ENCODE measurements at places on chromosomes 13 and 19.

DNA sequence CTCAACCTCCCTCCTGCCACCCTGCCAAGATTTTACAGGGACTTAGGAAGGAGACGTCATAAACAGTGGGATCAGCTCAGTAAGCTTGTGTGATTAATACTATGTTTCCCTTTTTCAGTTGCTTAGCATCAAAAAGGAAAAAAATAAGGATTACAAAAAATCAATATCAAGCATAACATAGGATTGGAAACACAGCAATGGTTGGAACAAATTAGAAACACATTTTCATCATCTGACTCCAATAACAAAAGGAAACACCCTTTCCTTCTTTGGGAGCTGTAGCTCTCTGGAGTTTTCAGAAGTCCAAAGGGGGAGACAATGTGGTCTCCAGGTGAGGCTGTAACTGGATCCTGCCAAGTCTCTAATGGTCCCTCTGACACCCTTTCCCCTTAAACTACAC is 233.4 kb downstream of the B3GLCT start:
- DNase-seq = no peak

DNA sequence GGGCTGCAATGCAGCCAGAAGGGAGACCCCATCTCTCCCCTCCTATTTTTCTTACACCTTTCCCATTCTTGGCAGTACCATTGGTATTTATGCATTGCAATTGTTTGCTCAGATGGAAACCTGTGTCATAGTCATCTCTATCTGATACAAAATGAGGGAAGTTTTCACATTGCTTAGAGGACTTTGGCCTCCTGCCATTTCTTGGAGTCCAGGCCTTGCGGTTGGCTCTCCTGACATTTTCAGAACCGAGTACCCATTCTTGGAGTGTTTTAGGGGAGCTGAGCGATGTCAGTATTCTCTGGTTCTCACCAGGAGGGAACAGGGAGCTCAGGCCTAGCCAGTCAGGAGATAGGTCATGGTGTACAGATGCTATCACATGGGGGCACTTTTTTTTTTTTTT is 1.5 kb downstream of the SIN3B start:
- DNase-seq = no peak

- DNase-seq = no peak
Observed at GRCh38 chr13:91185294-91185863, 162.1 kb upstream of the MIR17HG start.

DNA sequence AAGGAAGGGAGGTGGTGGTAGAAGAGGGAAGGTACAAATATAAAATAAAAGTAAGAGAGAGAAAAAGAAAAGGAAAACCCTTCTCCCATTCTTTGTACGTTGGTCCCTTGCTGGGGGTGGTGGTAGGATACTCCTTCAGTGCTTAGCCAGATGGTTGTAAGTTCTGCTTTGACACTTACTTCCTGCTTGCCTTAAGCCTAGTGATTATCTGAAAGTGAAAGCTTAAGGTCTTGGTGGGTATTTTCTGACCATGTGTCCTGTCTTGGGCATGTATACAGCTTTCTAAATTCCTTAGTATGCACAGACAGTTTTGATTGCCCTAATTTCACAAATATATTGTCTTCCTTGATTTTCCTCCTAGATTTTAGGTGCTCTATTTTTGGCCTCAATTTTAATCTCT is 314.8 kb downstream of the PCDH17 start:
- no peak for DNase-seq

- no peak for DNase-seq
Observed at GRCh38 chr19:38208571-38208970, 15.5 kb downstream of the DPF1 start.

- DNase-seq = no peak
Observed at GRCh38 chr13:98749501-98749900, 3.0 kb downstream of the SLC15A1 start.

Measured in T-helper 9 cell (primary cell).